Naive thymus-derived CD8-positive, alpha-beta T cell (primary cell): ENCODE measurements at places on chromosomes 12 and 14.

DNA sequence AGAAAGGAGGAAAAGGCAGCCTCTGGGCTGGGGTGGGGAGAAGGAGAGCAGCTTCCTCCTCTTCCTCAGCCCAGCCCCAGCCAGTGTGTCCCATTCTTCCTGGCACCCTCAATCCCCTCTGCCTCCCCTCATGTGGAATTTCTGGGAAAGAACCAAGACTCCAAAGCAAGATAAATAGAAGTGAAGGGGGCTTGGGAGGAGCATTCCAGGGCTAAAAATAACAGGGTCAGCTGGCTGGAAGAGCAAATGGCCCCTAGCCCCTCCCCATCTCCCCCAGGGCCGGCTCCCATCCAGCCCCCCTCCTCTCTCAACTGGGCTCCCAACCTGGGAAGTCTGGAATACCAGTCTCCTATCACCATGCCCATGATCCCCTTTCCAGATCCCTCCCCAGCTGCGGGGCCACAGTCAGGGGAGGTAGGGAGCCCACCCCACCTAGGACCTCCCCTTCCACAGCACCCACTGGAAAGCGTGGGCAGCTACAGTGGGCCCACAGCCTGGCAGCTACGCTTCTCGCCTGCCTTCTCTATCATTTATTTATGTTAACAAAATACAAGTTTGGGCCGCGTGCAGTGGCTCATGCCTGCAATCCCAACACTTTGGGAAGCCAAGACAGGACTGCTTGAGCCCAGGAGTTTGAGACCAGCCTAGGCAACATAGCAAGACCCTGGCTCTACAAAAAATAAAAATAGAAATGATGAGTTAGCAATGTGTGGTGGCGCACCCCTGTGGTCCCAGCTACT, 88.3 kb downstream of the IRF2BPL start:
- DNase-seq: no peak

- DNase-seq: no peak
Observed at GRCh38 chr12:14327711-14328110, 37.8 kb upstream of the ATF7IP start.

- no peak for DNase-seq
Observed at GRCh38 chr12:108821407-108822397, 35.7 kb downstream of the SSH1 start.

GRCh38 chr12:132264086-132265010, 65.0 kb downstream of the GALNT9 start:
- no peak for DNase-seq

DNA sequence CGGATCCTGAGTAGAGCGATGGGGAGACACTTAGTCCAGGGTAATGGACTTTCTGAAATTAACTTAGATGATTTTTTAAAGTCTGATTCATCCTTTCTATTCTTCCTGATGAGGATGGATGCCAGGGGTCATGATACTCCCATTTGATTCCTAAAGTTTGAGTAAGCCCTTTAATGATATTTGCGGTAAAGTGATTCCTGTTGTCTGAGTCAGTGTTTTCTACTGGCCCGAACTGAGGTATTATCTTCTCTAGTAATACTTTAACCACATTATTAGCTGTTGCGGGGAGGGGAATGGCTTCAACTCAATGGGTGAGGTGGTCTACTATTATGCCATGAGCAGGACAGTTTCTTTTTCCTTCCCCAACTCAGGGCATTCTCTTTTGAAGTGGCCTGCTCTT, 111.6 kb downstream of the RIN3 start:
- no peak for DNase-seq

- no peak for DNase-seq
Observed at GRCh38 chr12:12272869-12273268, 6.0 kb upstream of the LRP6 start.

DNA sequence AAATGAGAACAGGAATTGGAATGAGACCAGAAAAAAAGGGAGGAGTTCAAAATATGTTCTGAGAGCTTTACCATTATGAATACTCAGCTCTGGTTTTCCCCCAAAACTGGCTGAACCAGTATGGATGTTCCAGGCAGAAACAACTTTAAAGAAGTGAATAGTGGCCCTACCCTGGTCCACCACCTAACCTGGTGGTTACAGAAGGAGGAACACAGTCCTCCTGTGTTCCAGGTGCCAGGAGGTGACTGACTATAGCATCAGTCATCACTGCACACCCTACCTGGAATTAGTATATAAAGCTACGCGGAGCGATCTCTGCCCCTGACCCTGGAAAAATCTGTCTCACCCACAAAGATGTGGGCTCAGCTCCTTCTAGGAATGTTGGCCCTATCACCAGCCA, at the start of gene A2ML1:
TSS of gene A2ML1 (plus strand) at position 324 of the 400 bp plus-strand sequence. CDS start at position 355, 31 bp downstream.
- no peak for DNase-seq

DNA sequence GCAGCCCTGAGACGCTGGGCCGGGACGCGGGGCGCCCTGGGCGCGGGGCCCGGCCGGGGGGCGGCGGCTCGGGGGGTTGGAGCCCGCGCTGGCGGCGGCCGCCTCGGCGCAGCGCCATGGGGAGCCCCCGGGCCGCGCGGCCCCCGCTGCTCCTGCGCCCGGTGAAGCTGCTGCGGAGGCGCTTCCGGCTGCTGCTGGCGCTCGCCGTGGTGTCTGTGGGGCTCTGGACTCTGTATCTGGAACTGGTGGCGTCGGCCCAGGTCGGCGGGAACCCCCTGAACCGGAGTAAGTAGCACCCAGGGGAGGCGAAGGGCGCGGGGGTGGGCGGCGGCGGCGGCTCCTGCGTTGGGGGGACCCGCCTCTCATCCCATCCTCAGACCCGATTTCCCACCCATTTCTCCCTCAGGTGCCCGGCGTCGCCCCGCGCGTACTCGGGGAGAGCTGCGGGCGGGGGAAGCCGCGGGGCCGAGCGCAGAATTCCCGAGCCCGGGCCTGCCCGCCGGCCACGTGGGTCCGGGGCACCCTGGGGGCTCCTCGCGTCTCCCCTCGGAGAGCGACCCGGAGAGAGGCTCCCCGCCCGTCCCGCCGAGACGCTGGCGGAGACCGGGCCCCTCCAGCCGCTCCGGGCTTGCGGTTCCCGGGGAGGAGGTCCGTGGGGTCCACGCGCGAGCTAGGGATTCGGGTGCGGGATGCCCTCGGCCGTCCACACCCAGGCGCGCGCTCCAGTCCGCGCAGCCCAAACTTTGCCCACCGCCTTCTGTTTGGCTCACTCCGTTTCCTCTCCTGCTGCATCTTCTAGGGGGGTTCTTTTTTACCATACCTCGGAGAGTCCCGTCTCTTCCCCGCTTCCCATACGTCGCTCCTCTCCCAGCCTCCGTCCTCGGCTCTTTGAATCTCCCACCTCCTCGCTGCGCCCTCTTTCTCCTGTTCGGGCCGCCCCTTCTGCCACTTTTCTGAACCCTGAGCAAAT, 807 bp downstream of the B4GALNT3 start:
- peak; percentile 12 for DNase-seq
